OCI-LY7 (cell line): ENCODE measurements at places on chromosomes 2 and 18. TPM values are rescaled to one million over a fixed set of nuclear protein-coding genes. Genes with fewer than 3 reads are reported as not detected.

The TTC32 gene
- 26.3 and 32.9 TPM in 2 replicates for total RNA-seq

The ANKRD36B gene
- 59.6 and 70.4 TPM in 2 replicates for total RNA-seq

- DNase-seq: no peak
These were observed 125.8 kb upstream of the ZNF804A start for GRCh38 chr2:184472481-184472880.

DNA sequence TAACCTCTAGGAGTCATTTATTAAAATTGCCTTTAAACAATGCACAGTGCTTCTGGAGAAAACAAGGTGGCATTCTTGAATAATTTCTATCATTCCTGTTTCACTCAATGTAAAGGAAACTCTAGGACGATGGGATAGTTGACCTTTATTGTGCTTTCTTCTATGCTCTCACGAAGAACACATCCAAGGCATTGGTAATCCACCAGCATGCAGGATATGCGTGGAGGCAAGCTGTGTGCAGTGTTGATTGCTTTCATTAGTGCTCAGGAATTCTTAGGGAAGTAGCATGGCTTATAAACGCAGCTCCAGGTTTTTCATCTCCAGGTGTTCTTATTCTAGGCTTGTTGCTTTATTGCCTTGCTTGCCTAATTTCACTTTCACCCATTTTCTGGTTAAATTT is 58.4 kb upstream of the CAVIN2 start:
- no peak for DNase-seq

The ALK gene
- not detected in 2 replicates for total RNA-seq

GRCh38 chr18:31273812-31274527 is 44.0 kb upstream of the DSG1 start:
- no peak for DNase-seq

The LAMA1 gene
- total RNA-seq: not detected in 2 replicates

The SERPINB10 gene
- total RNA-seq: not detected in 2 replicates

The DSG3 gene
- total RNA-seq: not detected in 2 replicates

DNA sequence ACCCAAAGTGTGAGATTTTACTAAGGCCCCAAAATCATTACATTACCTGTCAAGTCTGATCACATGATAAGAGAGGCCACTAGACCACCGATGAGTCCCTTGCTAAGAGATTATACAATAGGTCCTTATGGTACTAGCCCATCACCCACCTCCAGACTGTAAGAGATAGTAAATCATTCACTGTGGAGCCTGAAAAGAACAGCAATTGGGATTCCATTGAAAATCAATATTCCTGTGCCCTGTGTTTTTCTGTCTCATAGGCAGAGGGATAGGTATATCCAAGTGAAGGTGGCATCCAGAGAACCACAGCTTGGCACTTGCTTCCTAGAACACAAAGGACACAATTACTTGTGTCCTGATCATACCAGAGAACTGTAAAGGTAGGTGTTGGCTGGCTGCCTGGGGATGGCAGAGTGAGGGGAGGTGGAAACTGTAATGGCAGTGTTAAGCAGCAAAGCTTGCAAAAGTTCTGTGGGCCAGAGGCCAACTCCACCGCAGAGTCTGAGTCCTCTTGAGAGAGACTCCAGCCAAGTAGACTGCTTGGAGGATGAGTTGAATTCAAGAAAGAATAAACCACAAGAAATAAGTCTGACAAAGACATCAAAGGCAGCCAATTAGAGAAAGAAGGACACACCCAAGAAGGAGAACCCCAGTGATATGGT is 102.0 kb upstream of the PIEZO2 start:
- DNase-seq: no peak

The G6PC2 gene
- not detected in 2 replicates for total RNA-seq

The MFF gene
- total RNA-seq: 72.1 and 76.4 TPM in 2 replicates

DNA sequence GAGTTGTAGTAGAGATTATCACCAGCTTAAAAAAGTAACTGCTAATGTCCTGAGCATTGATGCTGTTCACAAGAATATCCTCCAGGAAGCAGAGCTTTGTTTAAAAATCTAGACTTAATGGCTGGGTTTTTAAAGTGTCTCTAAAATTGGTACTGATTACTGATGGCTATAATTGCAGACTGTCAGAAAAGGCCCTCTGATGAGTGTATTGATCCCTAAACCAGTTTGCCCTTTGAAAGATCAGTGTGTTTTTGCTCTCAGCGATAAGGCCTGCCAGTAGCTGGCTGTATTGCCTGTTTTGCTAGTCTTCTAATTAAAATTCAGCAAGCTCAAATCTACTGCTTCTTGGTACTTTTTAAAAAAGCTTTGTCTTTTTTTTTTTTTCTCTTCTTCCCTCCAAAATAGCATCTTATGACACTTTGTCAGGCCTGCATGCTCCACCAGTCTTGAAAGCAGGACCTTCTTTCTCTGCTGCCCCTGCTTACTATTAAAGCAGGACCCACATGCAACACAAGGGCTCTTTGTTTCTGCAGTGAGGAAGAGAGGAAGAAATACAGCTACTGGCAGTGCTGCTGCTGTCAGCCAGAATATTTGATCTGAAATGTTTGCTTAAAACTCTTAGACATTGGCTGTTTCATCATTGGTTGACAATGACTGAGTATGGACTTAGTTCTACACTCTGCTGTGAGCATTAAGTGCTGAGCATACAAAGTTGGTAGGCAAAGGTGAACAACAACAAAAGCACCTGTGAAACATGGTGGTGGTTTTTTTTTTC is 1.8 kb downstream of the SEC11C start:
- peak; percentile 24 for DNase-seq

GRCh38 chr18:7334973-7335568 is 104.2 kb downstream of the LRRC30 start:
- DNase-seq: no peak

The NOSTRIN gene
- total RNA-seq: not detected in 2 replicates

GRCh38 chr18:44736664-44737380 is 56.1 kb downstream of the SETBP1 start:
- no peak for DNase-seq
